A549 treated with RU486 at 1 μM for 4 hours (cell line): ENCODE measurements at places on chromosomes 6 and 20. TPM values are rescaled to one million over a fixed set of nuclear protein-coding genes. Genes with fewer than 3 reads are reported as not detected.

The LY6G6D gene
- total RNA-seq = not detected in 5 replicates

The HLA-DRA gene
- total RNA-seq = not detected in 5 replicates

The FERMT1 gene
- 15.8 to 17.7 TPM (median 17.0 TPM) in 5 replicates for total RNA-seq

The PSORS1C2 gene
- not detected in 5 replicates for total RNA-seq

The TRIM10 gene
- not detected in 5 replicates for total RNA-seq

The ZNF337 gene
- total RNA-seq = 15.9 to 20.1 TPM (median 17.3 TPM) in 5 replicates

The TSPO2 gene
- not detected in 5 replicates for total RNA-seq

The SIGLEC1 gene
- total RNA-seq = not detected in 5 replicates

The PNPLA1 gene
- total RNA-seq = not detected in 5 replicates

The SAPCD1 gene
- total RNA-seq = 2.0 to 4.2 TPM (median 3.7 TPM) in 5 replicates

The FAM217A gene
- not detected in 5 replicates for total RNA-seq

The NKX2-4 gene
- total RNA-seq = 0.06 TPM in 1 of 5 replicates, not detected in the others

The ME1 gene
- total RNA-seq = 32.6 to 47.6 TPM (median 41.6 TPM) in 5 replicates

The RAET1G gene
- total RNA-seq = 7.3 to 13.0 TPM (median 9.7 TPM) in 5 replicates

The FAXC gene
- 5.1 to 7.1 TPM (median 6.7 TPM) in 5 replicates for total RNA-seq

The ESR1 gene
- total RNA-seq = not detected in 5 replicates

The PRND gene
- total RNA-seq = not detected in 5 replicates

The PBOV1 gene
- total RNA-seq = not detected in 5 replicates

The SLC16A10 gene
- 0.30 to 0.51 TPM (median 0.38 TPM) in 5 replicates for total RNA-seq

The RSPO4 gene
- total RNA-seq = not detected in 5 replicates

The TREML2 gene
- not detected in 5 replicates for total RNA-seq

The SLC44A4 gene
- 0.07 to 0.30 TPM in 2 of 5 replicates, not detected in the others for total RNA-seq

The SSTR4 gene
- 0.07 TPM in 1 of 5 replicates, not detected in the others for total RNA-seq

The TUBB1 gene
- not detected in 5 replicates for total RNA-seq

The SGK2 gene
- 10.2 to 11.0 TPM (median 10.6 TPM) in 5 replicates for total RNA-seq

The PLCG1 gene
- total RNA-seq = 24.5 to 48.9 TPM (median 37.0 TPM) in 5 replicates

The SOX18 gene
- 1.3 to 2.8 TPM (median 2.5 TPM) in 5 replicates for total RNA-seq

The ZNF343 gene
- total RNA-seq = 13.1 to 16.7 TPM (median 13.7 TPM) in 5 replicates

The C20orf141 gene
- 0.34 to 0.66 TPM (median 0.36 TPM) in 3 of 5 replicates, not detected in the others for total RNA-seq

The ADAM33 gene
- 0.06 TPM in 1 of 5 replicates, not detected in the others for total RNA-seq

The LY6G6C gene
- total RNA-seq = 0.20 TPM in 1 of 5 replicates, not detected in the others

The ULBP1 gene
- total RNA-seq = 0.64 to 1.3 TPM (median 0.80 TPM) in 5 replicates

The APOBEC2 gene
- not detected in 5 replicates for total RNA-seq

The SLC26A8 gene
- not detected in 5 replicates for total RNA-seq

The HUS1B gene
- 0.20 to 0.43 TPM (median 0.24 TPM) in 4 of 5 replicates, not detected in the other for total RNA-seq

The RPS6KA2 gene
- total RNA-seq = 0.07 to 0.46 TPM (median 0.08 TPM) in 5 replicates

The RAMACL gene
- 0.09 to 0.18 TPM in 2 of 5 replicates, not detected in the others for total RNA-seq

The DNMT3B gene
- total RNA-seq = 3.8 to 4.9 TPM (median 4.2 TPM) in 5 replicates

The CRYBG1 gene
- total RNA-seq = 0.27 to 1.0 TPM (median 0.72 TPM) in 5 replicates

The VARS1 gene
- 50.9 to 59.8 TPM (median 55.8 TPM) in 5 replicates for total RNA-seq

The GSTA4 gene
- total RNA-seq = 5.4 to 11.1 TPM (median 8.7 TPM) in 5 replicates

The MAPK14 gene
- total RNA-seq = 21.1 to 27.6 TPM (median 25.5 TPM) in 5 replicates

The STXBP5 gene
- total RNA-seq = 8.7 to 12.0 TPM (median 9.3 TPM) in 5 replicates

The CST7 gene
- total RNA-seq = not detected in 5 replicates

The CALHM6 gene
- not detected in 5 replicates for total RNA-seq

The FAM209B gene
- 0.25 to 0.59 TPM (median 0.48 TPM) in 4 of 5 replicates, not detected in the other for total RNA-seq

The PXDC1 gene
- 15.0 to 21.4 TPM (median 16.4 TPM) in 5 replicates for total RNA-seq

The C6orf136 gene
- total RNA-seq = 11.2 to 14.0 TPM (median 12.9 TPM) in 5 replicates

The ZC3H12D gene
- 0.06 to 0.09 TPM (median 0.06 TPM) in 4 of 5 replicates, not detected in the other for total RNA-seq
